Cortex of kidney (tissue), 1 donor: ENCODE measurements at places on chromosomes 3 and 15.

- DNase-seq, result no peak
Observed at GRCh38 chr3:4061195-4061594, 242.0 kb upstream of the SETMAR start.

- DNase-seq, result no peak
Observed at GRCh38 chr3:37447732-37448131, 273.4 kb upstream of the LRRFIP2 start.

DNA sequence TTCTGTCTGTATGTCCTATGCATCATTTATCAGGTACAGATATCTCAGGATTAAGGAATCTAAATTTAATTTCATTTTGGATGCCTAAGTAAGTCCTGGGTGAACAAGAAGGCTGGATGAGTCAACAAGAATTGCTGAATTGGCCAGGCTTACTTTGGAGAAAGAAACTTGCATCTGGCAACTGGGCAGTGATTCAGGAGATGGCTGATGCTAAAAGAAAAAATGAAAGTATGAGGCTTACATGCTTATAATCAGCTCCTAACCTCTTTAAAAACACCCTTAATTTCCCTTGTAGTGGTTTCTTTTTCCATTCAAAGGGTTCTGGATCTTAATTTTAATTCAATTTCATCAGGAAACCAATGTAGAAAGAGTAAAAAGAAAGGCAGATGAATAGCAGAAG, 228.8 kb upstream of the PEX5L start:
- no peak for DNase-seq

GRCh38 chr3:52147804-52148203, 6.4 kb downstream of the POC1A start:
- no peak for DNase-seq

DNA sequence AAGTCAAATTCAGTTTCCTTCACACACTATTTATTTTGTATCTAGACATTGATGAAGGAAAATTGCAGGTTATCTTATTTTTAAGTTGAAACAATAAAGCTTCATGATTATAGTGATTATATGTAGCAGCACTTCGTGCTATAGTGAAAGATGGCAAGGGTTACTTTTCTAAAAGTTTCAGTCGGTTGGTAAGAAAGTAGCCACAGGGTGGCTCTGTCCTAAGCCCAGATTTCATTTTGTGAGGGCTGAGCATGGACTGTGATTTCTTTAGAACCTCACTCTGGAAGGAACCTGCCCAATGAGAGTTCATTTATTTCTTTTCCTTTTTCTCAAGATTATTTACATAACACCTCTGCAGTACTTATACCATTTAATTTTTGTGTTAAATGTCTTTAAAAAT, 66.5 kb downstream of the NME9 start:
- no peak for DNase-seq

DNA sequence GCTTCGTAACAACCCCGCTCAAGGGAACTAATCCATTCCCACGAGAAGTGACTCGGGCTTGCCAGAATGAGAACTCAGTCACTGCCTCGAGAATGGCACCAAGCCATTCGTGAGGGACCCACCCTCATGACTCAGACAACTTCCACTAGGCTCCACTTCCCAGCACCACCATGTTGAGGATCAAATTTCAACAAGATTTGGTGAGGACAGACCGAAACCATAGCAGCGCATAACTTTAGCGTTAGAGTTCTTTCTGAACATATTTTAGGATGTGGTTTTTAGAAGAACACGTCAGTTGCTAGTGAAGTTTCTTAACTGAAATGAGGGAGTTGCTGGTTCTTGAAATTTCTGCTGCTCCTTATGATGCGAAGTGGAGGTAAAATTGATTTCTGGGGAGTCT, 13.5 kb downstream of the PTPRG start:
- no peak for DNase-seq
